ENCODE measurements at places on chromosomes 12 and 14. TPM values are rescaled to one million over a fixed set of nuclear protein-coding genes. Genes with fewer than 3 reads are reported as not detected.

- no peak for DNase-seq
These were observed 106.9 kb upstream of the ATF7IP start for GRCh38 chr12:14258575-14258940.

Gene TCL1B
- total RNA-seq, result not detected

DNA sequence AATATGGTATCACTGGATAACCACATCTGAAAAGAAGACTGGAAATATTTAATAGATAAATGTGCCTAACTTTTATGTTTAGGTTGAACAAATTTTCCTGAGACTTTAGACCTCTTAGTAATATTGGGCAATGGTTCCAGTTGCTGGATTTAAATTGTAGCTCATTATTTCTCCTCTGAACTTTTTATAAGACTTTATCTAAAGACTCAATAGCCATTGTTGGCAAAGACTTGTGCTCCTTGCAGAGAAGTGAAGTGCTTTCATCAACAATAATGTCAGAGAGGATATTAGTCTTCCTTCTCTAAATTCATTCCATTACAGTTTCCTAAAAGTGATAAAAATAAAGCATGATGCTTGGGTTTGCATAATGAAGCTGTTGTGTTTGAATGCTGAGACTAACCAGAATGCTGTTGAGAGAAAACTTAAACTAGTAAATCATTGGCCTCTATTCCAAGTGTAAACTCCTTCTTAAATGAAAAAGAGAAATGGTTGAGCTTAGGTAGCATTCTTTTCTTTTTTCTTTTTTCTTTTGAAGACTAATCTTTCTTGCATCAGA is 200.2 kb downstream of the TMTC3 start:
- no peak for DNase-seq

DNA sequence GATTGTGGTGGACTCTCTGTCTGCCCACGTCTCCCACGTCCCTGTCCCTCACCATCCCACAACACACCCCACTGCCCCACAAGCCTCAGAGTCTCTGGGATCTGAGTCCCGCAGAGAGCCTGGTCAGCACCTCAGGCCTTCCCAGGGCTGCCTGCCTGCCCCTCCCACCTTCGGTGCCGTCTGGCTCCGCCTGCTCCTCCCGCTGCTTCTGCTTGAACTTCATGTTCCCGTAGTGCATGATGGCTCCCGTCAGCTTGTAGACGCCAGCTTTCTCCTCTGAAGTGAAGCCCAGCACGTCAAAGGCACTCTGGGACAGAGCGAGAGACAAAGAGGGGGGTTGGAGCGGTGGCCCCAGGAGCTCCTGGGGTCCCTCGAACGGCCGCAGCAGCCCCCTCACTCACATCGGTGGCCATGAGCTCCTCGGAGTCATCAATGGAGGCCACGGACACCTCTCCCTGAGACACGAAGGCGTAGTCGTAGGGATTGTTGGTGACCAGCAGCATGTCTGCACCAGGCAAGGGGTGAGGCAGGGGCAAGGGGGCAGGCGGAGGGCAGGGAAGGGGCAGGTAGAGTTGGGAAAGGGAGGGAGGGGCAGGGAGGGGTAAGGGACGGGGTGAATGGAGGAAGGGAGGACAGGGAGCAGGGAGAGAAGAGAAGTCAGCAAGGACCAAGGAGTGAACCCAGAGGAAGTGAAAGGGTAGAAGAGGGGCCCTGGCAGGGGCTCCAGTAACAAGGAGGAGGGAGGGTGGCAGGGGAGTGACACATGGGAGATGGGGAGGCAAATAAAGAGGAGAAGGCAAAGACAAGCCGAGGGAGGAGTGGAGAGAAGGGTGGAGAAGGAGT is 5.6 kb downstream of the MYH6 start:
- DNase-seq, result peak; percentile 48

Gene CLEC6A
- not detected for total RNA-seq

DNA sequence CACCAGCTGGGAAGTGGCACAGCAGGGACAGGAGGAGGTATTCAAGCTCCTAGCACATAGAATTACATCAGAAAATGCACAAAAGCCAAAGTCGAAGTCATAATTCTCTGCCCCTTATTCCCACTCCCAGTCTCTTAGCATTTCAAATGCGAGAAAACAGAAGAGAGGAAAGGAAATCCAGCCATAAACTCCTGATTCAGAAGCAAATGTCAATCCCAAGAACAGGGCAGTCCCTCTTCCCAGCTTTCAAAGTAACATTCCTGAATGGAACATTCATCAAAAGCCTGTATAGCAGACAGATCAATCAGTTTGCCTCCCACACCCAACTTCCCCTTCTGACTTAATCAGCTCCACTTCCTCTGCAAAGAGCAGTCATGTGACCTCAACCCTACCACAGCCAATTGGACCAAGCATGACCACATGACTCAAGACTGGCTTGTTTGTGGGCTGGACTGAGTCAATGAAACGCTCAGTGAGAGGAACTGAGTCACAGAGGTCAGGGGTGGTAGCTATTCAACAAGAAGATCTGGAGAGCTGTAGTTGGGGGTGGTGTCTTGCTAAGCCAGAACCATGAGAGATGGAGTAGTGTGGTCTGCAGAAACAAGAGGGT is 41.4 kb upstream of the TUNAR start:
- no peak for DNase-seq

DNA sequence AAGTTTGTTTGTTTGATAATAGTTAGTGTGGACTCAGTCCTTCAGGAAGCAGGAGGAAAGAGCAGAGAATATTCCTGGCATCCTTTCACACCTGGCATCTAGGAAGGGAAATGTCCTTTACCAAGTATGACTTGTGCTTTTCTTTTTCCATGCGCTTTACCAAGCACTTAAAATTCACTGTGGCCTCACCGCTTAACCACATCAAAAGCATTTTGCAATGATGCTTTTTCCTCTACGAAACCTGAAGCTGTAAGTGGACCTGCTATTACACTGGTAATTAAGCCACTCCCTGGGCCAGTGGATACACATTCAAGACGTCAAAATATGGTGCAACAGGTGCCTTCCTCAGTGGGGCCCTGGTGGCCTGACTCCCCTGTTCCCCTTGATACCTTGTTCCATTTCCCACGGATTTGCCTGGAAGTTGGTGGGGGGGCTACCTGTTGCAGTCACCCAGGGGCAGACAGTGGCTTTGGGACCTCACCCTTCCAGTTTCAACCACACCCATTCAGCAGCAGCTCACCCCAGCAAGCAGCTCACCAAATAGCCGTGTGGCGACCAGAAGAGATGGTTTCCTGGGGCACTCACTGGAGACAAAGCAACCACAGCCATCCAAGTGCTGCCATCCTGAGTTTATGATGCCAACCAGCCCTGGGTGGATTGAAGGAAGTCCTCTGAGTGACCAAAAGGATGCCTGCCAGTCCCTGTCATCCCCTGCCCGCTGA is 14.2 kb upstream of the FZD10 start:
- no peak for DNase-seq

DNA sequence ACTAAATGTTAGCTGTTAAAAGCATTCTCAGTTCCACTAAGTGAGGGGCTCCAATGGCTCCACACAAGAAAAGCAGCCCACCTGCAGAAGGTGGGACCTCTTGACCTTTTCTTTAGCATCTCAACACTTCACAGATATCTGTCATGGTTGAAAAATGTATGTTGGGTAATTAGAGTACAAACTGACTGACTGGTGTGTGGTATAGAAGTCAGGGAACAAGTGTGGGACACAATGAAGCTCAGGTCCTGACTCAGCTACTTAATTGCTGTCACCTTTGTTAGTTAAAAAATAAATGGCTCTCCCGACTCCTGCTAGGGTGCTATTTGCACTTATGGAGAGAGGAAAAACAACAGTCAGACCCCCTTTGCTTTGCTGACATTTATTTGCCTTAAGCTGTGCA is 299.0 kb downstream of the TTC6 start:
- DNase-seq, result no peak

DNA sequence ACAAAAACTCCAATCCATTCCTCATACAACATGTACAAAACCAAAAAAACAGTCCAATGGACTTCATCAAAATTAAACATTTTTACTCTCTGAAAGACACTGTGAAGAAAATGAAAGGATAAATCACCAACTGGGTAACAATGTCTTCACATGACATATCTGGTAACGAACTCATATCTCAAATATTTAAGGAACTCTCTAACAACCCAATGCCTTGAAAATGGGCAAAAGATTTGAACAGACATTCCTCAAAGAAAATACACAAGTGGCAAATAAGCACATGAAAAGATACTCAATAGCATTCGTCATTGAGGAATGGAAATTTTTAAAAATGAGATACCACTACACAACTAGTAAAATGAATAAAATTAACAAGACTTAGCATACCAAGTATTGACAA is 198.7 kb upstream of the RASSF8 start:
- no peak for DNase-seq

Gene SLC5A8
- total RNA-seq, result not detected

GRCh38 chr12:92462049-92462448 is 240.7 kb upstream of the PLEKHG7 start:
- no peak for DNase-seq

GRCh38 chr12:131007031-131007739 is 53.5 kb downstream of the ADGRD1 start:
- DNase-seq, result peak; percentile 84

Gene MDGA2
- total RNA-seq, result not detected

GRCh38 chr12:97452230-97452629 is 10.4 kb upstream of the RMST start:
- no peak for DNase-seq

Gene ABCD2
- 9.2 TPM for total RNA-seq

DNA sequence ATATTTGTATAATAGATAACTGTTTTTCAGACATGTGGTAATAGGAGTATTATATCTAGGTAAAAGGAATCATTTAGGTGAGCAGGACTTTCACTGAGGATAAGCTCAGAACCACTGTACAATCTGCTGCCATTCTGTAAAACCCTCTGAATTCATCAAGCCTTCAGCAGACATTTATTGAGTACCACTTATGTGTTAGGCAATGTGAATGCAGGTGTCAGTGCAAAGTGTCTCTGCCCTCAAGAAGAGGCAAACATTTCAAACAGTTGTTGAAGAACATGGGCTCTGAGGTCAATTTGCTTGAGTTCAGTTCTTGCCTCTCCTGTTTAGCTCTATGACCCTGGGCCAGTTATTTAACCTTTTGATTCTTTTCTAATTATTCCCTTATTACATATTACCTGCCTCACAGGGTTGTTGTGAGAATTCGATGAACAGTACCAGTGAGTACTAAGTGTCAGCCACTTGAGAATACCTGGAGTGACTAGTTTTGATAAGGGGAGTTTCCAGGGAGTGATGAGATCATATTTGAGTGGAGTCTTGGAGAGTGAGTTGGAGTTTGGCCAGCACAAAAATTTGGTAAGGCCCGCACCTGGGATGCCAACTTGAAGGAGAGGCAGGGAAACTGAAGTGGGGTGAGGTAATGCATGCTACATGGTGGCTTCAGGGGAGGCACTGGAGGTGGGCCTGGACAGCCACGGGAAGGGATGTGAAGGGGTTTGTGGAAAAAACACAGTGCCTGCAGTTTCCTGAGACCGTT is 33.7 kb downstream of the RASSF8 start:
- DNase-seq, result no peak

Gene DDX11
- total RNA-seq, result 3.6 TPM

Gene JPH4
- total RNA-seq, result 0.13 TPM

- DNase-seq, result no peak
These were observed 130.7 kb upstream of the RASSF8 start for GRCh38 chr12:25827747-25828146.

GRCh38 chr12:31317471-31318395 is 8.2 kb downstream of the SINHCAF start:
- no peak for DNase-seq

Gene LIN52
- total RNA-seq, result 5.6 TPM

- no peak for DNase-seq
These were observed 14.0 kb upstream of the DPF3 start for GRCh38 chr14:72907886-72908285.

DNA sequence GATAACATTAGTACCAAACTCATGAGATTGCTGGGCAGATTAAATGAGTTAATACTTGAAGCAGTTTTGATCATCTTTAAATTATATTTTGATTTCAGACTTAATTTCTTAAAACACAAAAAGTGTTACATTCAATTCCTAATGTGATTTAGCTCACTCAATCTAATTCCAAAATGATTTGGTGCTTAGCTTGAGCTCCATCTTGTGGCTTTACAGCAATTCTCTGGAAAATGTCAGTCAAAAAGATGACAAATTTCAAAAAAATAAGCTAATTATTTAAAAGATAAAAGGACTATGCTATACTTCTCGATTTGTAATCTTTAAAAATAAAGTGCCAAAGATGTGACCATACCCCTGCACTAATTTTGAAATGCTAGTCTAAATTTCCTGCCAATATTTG is 10.1 kb downstream of the LLPH start:
- no peak for DNase-seq

GRCh38 chr14:100486025-100486828 is 101.0 kb downstream of the BEGAIN start:
- peak; percentile 83 for DNase-seq

- DNase-seq, result no peak
These were observed 25.6 kb upstream of the GCH1 start for GRCh38 chr14:54928216-54928615.

- DNase-seq, result no peak
These were observed 10.1 kb upstream of the RPL10L start for GRCh38 chr14:46661728-46662127.

GRCh38 chr12:62273724-62274380 is 13.6 kb downstream of the USP15 start:
- no peak for DNase-seq

Gene RFC5
- total RNA-seq, result 3.5 TPM

DNA sequence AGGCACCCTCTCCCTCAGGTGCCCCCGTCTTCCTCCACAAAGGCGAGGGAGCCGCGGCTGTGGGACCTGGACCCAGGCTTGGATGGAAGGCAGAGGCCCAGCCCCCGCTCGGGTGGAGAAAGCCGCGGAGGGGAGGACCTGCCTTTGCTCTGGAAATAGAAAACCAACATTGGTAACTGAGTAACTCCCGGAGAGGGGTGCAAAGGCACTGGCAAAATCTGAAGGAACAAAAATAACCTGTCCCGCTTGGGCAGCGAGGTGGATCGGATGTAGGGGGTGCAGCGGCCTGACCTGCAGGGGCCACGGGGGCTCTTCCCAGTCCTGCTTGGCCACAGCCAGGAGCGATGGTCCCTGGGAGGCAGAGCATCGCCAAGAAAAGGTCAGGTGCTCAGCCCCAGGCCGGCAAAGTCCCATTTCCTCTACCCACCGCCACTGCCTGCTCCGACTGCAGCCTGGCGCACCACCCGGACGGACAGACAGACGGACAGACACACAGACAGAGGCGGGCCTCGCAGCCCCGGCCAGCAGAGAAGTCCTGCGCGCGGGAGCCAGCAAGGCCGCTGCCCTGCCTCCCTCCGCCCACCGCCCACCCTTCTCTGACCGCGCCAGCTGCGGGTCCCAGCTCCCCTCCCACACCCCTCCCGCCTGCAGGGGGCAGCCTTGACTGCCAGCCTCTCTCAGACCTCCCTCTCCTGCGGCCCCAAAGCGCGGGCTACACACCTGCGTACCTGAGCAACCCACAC is 21.4 kb upstream of the TMEM106C start:
- no peak for DNase-seq

- no peak for DNase-seq
These were observed 243.6 kb downstream of the TMTC2 start for GRCh38 chr12:82930301-82930700.

Data from Right ventricle myocardium superior (tissue), 1 donor.